Activated T-cell treated with anti-CD3 and anti-CD28 coated beads, Interleukin-2, amount 50 U/mL, for 72 hours (primary cell): ENCODE measurements at places on chromosomes 11 and 22. TPM values are rescaled to one million over a fixed set of nuclear protein-coding genes. Genes with fewer than 3 reads are reported as not detected.

DNA sequence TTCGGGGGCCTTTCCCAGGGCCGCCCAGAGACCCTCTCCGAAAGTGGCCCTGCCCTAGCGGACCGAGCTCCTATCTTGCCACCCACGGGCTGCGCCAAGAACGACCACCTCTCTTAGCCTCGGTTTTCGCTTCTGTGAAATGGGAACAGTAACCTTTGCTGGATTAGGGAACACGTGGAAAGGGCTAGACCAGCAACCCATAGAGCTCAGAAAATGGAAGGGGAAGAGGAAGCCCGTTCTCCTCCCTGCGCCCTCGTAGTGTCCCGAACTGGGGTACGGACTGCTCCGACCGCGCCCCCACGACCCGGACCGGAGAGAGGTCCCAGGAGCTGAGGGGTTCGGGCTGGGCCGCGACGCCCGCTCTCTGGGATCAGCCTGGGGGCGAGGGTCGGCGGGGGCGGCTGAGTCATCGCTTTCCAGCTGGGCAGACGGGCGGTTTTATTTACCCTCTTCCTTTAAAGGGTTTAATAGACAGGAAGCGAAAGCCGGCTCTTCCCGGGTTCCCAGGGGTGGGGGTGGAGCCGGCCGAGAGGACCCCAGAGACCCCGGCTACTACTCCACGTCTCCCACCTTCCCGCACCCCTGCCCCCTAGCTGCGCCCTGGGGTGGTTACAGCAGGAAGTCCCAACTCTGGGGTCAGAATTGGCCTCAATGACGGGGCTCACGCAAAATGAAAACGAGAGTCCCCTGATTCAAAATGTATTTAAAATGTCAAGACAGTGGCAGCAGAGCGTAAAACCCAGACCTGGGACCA is 907 bp upstream of the PHLDA2 start:
- peak; percentile 71 for DNase-seq

DNA sequence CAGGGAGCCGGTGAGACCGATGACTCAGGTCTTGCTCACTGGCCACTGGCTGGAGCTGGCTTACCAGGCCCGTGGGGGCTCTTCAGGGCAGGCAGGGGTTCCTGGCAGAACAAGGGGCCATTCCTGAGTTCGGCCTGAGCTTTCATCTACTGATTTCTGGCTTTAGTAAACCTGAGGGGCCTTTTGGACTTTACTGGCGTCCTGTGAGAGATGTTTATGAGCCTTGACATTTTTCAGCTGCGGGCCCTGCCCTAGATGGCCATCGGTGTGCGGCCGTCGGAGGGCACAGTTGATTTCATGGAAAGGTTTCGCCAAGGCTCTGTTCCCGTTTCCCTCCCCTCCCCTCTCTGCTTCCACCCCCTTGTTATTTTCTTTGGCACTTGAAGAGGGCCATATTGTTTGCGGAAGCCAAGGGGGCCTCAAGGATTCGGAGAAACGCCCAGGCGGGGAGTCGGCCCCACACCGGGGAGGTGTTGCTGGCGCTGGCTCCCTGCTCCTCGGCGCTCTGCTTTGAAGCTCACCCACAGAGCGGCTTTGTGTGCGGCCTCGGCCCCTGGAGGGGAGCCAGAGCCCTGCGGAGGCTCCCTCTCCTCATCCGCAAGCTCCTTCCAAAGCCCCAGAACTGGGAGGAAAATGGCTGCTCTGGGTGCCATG is 17.7 kb downstream of the ELF5 start:
- no peak for DNase-seq

GRCh38 chr11:94507485-94507884 is 4.8 kb upstream of the C11orf97 start:
- no peak for DNase-seq

DNA sequence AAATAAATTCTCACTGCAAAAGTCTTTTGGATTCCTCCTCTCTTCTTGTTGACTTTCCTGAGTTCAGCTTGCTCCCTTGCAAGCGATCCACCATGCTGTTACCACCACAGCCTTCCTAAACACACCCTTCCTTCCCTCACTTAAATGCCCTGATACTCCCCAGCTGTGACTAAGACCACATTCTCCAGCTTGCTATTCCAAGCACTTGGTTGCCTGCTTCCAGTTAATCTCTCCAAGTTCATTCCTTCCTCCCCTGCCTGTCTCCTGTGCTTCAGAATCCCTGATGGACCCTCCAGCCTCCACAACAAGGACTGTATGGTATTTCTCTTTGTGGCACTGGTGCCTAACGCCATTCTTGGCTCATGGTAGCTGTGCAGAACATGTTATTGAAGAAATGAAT is 603.9 kb upstream of the CADM1 start:
- no peak for DNase-seq

DNA sequence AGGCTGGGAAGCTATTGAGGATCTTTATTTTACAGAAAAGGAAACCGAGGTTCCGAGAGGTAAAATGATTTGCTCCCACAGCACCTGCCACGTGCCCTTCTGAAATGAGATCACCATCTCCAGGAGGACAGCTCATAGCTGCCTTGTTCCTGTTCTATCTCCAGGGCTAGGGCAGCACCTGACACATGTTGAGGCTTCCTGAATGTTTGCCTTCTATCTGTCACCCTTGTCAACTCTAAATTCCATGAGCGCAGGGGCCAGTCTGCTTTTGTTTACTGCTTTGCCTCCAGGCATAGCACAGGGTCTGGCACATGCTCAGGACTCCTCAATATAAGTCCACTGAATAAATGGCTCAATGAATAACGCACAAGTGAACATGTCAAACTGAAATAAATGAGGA is 24.1 kb downstream of the ASCC2 start:
- DNase-seq, result no peak

DNA sequence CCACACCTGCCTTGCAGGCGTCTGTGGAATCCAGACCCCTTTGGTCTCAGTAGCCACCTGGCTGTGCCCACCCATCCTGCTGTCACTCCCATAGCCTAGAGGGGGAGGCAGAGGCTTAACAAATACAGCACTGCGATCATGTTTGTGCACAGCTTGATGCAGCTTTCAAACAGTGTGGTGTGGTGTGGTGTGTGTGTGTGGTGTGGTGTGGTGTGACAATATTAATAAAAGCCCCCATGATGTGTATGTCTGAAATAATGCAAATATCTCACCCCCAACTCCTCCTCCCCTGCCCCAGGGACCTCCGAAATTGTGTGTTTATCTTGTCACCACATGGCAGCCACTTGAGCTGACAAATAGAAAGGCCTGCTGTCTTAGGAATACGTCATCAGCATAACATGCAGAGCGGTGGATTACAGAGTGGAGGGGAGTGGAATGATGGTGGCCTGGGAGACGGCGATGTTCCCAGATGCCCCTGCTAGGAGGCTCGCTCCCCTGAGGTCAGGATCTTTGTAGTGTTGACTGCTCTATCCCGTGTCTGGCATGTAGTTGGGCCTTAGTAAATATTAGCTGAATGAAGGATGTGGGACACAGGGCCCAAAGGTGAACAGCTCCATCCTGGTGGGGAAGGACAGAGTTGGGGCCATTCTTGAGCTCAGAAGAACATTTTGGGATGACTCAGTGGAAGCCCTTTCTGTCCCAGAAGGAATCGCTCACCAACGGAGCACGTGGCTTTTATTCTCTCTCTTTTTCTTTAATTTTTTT is 2.8 kb downstream of the PDXP start:
- DNase-seq, result peak; percentile 30

GRCh38 chr11:21385669-21386440 is 716.5 kb downstream of the NELL1 start:
- no peak for DNase-seq

DNA sequence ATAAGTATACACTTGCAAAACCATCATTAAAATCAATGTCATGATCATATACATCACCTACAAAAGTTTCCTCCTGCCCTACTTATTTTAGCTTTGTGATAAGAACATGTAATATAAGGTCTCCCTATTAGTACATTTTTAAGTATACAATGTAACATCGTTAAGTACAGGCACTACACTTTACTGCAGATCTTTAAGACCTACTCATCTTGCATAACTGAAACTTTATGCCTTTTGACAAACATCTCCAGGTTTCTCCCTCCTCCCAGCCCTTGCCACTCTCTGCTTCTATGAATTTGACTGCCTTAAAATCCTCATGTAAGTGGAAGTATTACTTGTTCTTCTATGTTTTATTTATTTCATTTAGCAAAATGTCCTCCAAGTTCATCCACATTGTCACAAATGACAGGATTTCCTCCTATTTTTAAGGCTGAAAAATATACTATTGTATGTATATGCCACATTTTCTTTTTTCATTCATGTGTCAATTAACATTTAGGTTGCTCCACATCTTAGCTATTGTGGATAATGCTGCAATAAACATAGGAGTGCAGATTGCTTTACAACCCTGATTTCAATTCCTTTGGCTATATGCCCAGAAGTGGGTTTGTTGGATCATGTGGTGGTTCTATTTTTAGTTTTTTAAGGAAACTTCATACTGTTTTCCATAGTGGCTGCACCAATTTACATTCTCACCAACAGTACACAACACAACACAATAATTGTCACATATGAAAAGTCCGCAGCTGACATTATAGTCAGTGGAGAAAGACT is 471.1 kb upstream of the ANO3 start:
- DNase-seq, result no peak

DNA sequence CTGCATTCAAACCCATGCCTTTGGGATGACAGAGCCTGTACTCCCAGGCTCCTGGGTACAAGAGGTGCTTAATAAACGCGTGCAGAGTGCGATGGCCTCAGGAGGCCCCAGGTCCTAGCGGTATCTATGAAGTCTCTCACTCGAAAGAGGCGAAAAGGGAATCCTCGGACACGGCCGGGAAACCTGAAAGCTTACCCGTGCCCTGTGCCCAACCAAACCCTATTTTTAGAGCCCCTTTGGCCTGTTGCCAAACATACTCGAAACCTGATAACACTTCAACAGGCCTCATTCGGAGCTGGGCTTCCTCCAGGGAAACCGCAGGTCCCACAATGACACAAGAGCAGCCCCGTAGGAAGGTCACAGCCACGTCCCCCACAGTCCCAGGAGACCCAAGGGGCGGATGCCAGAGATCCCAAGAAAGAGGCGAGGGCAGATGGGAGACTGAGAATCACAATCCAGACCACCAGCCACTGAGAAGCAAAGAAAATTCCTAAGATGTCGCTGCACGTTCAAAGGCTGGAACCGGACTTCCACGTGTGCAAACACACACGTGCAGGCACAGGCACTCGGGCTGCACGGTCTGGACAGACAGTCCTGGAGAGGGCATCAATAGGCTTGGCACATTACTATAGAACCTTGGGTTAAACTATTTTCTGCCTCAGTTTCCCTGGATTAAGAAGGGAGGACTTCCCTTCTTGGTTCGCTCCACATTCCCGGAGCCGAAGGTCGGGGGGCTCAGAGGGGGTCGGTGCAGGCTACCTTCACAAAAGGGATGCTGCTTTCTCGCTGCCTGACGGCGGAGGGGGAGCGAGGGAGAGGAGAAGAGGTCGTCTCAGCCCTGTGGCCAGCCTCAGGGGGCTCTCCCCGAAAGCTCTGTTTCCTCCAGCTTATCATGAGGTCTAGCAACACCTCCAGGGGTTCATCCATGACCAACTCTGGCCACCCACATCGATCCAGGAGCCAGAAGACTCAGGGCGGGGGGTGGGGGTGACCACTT is 8.2 kb downstream of the PDGFB start:
- DNase-seq, result peak; percentile 54

GRCh38 chr11:44893846-44894617 is 56.7 kb downstream of the TP53I11 start:
- peak; percentile 67 for DNase-seq

DNA sequence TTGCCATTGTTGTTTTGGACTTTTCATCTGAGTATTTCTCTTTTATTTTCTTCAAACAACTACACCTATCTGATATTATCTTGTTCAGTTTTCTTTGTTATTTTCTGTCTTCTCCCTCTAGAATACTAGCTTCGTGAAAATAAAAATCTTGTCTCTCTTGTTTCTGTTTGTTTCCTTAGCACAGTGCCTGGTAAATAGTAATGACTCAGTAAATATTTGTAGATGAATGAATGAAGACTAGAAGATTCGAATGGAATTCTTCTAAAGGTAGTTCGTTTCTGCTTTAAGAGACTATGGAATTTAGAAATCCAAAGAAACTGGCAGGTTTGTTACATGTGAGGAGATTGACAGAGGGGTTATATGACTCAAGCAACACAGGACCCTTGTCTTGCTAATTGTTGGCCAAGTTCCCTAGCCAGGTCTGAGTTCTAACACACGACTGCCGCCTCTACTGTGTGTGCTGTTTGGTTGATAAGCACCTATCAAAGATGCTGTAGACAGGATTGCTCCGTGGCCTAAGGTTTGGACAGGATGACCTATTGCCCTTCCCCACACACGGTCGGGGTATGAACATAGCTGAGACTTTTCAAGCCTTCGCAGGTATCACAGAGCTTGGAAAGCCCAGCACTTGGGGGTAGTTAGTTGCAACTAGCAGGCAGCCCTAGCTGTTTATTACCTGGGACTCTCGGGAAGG is 831 bp upstream of the TMEM135 start:
- no peak for DNase-seq

DNA sequence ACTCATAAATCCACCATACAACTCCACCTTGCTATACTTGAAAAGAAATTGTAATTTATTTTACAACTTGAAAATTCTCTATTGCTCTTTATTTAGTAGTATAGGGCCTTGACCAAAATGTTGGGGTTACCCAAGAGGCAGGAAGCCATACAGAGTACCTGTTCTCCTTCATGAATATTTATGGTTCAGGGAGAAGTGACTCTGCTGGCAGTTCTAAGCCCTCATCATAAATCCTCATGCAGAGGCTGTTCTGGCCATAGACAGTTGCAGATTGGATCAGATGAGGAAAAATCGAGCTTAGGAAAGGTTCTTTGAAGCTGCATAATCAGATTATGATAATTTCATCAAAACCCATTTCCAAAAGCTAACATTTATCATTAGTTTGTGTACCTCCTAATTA is 449.4 kb upstream of the TENM4 start:
- no peak for DNase-seq

DNA sequence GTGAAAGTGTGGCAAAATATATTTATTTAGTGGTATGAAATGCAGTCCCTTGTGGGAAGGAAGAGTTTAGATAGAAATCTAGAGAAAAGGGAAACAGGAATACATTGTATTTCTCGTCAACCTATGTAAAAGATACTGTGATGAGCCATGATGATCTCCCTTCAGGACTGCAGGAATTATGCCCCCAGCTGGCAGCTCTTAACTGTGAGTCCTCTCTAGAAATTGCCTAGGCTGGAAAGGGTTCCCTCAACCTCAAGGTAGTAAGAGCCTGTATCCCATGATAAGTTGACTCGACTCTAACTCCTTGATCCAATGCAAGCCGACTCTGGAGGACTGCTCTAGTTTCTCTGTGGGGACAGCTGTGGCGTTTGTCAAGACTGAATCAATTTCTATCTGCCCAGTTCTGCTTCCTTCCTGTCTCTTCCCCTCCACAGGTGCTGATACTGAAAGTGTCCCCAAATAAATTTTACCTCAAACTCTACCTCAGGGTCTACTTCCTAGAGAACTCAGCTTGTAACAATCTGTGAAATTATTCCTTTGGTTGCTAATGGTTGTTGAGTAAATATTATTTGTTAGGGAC is 897.3 kb downstream of the METTL15 start:
- DNase-seq, result no peak

- DNase-seq, result no peak
These were observed 127.2 kb downstream of the ST3GAL4 start for GRCh38 chr11:126482586-126483108.

GRCh38 chr11:72411623-72412419 is 22.5 kb downstream of the CLPB start:
- no peak for DNase-seq

- no peak for DNase-seq
These were observed 26.1 kb downstream of the MADD start for GRCh38 chr11:47296045-47296444.

Gene PC
- total RNA-seq, result 12.7 TPM

Gene MAFF
- total RNA-seq, result 20.3 TPM

Gene PLAAT2
- total RNA-seq, result not detected

Gene OR10D3
- not detected for total RNA-seq

Gene SLC17A6
- not detected for total RNA-seq

Gene KRTAP5-2
- total RNA-seq, result not detected

Gene KCTD14
- total RNA-seq, result not detected
